T-helper 17 cell (primary cell): ENCODE measurements at places on chromosomes 5 and 9. TPM values are rescaled to one million over a fixed set of nuclear protein-coding genes. Genes with fewer than 3 reads are reported as not detected.

Gene PTGES
- total RNA-seq = not detected

Gene ENTREP1
- total RNA-seq = 0.77 TPM

Gene WDR31
- 0.82 TPM for total RNA-seq

Gene SURF1
- total RNA-seq = 46.9 TPM

Gene PCDHA3
- total RNA-seq = not detected

Gene C9
- not detected for total RNA-seq

Gene SV2C
- 0.02 TPM for total RNA-seq

Gene CCNO
- total RNA-seq = not detected

Gene FNIP1
- 27.5 TPM for total RNA-seq

Gene CNTFR
- total RNA-seq = not detected

GRCh38 chr9:128190516-128191405, 611 bp downstream of the CIZ1 start:
- no peak for DNase-seq

GRCh38 chr9:78879324-78880100, 582.6 kb downstream of the PSAT1 start:
- no peak for DNase-seq

- DNase-seq = no peak
These were observed 146.1 kb upstream of the SLC44A1 start for GRCh38 chr9:105098370-105098769.

- no peak for DNase-seq
These were observed 66.6 kb downstream of the RGS3 start for GRCh38 chr9:113530022-113530635.

DNA sequence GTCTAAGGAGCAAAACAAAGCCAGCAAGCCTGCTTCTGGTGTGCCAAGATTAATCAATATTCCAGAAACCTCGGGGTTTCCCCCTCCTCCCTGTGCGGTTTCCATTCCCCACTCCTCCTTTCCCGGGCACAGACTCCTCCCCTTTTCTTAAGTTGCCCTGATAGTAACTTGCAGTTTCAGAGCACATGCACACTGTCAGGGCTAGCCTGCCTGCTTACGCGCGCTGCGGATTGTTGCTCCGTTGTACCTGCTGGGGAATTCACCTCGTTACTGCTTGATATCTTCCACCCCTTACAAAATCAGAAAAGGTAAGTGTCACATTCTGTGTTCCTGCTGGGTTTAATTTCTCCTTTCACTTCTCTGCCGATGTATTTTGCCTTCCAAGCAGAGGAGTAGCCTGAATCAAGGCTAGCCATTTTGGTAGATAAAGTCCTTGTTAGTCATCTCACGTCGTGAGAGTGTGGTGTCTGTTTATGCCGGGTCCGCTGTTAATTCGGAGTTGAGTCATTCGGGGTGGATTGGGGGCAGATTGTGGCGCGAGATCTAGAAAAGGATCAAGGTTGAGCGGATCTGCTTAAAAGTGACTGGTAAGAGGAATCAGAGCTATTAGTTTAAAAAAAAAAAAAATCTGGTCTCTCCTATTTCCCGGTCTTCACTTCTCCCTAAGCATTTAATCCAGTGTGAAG, at the start of gene SLC1A3:
Gene SLC1A3, plus strand, starts transcription at position 179 of the 686 bp plus-strand sequence. CDS start 1,818 bp downstream, outside the sequence.
- no peak for DNase-seq

- no peak for DNase-seq
These were observed 56.0 kb downstream of the PAPPA start for GRCh38 chr9:116209414-116210116.

DNA sequence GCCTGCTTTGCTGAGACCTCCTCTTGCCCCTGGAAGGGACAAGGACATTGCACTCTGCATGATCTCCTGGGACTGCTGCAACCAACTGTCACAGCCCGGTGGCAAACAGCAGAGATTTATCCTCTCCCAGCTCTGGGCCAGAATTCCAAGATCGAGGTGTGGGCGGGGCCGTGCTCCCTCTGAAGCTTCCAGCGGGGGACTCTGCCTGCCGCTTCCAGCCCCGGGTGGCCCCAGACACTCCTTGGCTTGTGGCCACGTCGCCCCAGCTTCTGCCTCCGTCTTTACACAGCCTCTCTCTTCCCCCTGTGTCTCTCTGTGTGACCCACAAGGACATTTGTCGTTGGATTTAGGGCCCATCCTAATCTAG, 67.1 kb downstream of the COL5A1 start:
- no peak for DNase-seq

- no peak for DNase-seq
These were observed 586.0 kb upstream of the BRINP1 start for GRCh38 chr9:119955276-119955675.

- no peak for DNase-seq
These were observed 410.1 kb downstream of the DMRT2 start for GRCh38 chr9:1460143-1460769.

DNA sequence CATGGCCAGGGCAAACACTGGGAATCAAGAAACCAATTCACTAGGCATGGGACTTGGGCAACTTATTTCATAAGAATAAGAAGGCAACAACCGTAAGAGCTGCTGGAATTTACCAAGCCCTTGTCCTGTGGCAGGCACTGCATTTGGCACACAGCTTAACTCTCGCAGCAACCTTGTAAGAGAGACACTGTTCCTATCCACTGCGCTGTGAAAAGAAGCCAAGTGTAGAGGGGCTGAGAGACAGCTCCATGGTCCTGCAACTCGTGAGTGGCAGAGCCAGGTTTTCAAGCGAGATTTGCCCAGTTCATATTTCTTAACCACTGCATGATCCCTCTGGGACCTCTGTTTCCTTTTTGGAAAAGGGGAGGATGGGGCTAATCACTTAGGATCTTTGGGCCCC, 129.3 kb upstream of the STC2 start:
- no peak for DNase-seq

- peak; percentile 2 for DNase-seq
These were observed 30.8 kb upstream of the SARDH start for GRCh38 chr9:133768859-133769510.

DNA sequence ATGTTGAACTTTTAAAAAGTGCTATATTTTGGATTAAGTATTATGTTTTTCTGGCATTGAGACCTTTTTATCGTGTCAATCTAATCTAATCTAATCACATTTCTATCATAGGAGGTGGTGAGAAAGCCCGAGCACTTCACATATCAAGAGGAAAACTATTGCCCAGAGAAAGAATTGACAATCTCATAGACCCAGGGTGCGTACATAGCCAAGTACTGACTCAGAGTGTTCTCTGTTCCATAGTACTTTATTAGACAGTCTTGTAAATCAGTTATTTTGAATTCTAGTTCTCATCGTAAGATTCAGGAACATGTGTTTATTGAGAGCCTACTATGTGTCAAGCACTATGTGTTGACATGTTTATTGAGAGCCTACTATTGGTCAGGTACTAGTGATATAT, 9.0 kb downstream of the MCCC2 start:
- no peak for DNase-seq

- no peak for DNase-seq
These were observed 838.0 kb upstream of the WWC1 start for GRCh38 chr5:167453246-167454030.

GRCh38 chr5:72138943-72139521, 31.8 kb downstream of the MAP1B start:
- no peak for DNase-seq
